Stimulated activated CD4-positive, alpha-beta T cell treated with anti-CD3 and anti-CD28 coated beads, Interleukin-1b, Interleukin-23, amount 100 ng/mL, for 1 hour (primary cell): ENCODE measurements at places on chromosomes 4 and X.

- no peak for DNase-seq
These were observed 1023.9 kb upstream of the GRID2 start for GRCh38 chr4:91279899-91280298.

- DNase-seq = no peak
These were observed 38.8 kb downstream of the SEPTIN6 start for GRCh38 chrX:119654112-119654531.

DNA sequence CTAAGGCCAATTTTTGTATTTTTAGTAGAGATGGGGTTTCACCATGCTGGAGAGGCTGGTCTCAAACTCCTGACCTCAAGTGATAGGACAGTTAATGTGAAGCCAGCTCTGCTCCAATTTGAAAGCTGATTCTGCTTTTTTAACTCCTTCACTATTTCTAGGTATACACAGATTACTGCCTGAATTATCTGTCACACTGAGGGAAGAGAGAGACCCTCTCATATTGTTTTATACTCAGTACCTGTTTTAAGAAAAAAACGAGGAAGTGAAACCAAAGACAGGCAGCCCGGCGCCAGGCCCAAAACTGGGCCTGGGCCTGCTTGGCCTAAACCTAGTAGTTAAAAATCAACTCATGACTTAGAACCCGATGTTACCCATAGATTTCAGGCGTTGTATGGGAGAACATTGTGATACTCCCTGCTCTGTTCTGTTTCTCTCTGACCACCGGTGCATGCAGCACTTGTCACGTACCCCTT lies 1601.5 kb upstream of the PCDH10 start:
- no peak for DNase-seq

DNA sequence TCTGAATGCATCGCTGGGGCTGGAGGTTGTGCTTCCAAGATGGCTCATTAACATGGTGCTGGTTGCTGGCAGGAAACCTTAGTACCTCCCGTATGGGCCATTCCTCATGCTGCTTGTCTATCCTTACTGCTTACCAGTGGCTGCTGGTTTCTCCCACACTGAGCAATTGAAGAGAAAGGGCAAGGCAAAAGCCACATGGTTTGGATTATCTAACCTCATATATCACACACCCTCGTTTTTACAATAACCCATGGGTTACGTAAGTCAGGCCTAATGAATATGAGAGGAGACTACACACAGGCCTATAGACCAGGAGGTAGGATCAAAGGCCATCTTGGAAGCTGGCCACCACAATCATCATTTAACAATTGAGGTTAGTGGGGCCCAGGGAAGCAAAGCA lies 141.8 kb upstream of the EDNRA start:
- no peak for DNase-seq

- no peak for DNase-seq
These were observed 889 bp downstream of the MGARP start for GRCh38 chr4:139278912-139279759.

GRCh38 chrX:118189000-118189399 lies 72.4 kb upstream of the KLHL13 start:
- DNase-seq = no peak

DNA sequence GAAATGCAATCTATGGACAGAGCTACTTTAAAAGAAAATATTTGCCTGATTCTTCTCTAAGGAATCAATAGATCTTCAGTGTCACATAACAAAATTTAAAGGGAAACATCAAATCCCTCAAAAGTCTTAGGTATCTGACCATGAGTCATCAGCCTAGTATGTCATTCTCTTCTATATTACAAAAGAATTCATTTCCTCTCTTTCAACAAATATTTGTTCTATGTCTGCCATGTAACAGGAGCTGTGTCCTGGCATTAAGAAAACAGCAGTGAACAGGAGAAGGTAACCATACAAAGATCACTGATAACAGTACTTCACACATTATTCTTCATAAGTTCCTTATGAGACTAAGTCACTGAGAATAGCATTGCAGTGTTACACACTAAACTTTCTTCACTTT lies 243.6 kb upstream of the DKK2 start:
- no peak for DNase-seq

- no peak for DNase-seq
These were observed 17.8 kb upstream of the SPRY1 start for GRCh38 chr4:123378794-123379193.

DNA sequence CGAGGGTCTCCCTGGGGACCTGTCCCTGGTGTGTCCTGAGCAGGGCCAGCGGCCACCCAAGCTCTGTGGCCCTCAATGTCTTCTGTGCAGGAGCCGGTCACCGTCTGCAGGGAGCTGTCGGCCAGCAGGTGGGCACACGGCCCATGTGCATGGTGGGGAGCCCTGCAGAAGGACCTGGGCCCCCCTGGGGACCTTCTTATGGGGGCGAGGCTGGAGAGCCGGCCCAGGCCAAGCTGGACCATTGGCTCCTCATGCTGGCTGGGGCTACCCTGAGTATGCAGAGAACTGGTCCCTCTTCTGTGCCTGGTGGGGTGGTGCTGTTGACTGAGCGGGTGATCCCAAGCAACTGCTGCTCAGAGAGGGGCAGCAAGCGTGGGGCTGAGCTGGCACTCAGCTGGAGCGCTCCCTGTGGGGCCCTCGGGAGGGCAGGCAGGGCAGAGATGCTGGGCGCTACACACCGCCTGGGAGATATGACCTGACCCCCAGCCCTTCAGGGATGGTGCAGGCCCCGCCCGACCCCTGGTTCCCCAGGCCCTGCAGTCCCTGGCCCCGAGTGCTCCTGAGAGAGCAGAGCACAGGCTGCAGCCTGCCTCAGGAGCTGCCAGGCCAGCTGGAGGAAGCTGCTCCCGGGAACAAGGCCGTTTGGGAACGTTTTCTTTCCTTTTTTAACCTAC lies 14.8 kb downstream of the NAT8L start:
- DNase-seq = no peak

DNA sequence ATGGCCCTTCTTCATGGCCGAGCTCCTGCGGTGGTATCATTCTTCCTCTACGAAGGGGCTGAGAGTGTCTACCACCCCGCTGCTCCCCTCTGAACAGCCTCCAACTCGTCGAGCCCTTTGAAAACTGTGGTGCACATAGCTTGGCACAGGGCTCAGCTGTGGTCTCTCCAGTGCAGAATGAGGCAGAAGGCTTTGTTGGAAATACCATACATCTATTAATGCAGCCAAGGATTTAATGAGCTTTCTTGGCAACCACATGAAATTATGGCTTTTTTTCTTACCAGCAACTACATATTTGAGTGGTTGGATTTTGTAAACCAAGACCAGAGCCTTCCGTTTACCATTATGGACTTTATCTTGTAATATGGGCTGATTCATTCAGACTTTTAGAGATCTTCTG lies 61.7 kb upstream of the CBR4 start:
- DNase-seq = no peak

DNA sequence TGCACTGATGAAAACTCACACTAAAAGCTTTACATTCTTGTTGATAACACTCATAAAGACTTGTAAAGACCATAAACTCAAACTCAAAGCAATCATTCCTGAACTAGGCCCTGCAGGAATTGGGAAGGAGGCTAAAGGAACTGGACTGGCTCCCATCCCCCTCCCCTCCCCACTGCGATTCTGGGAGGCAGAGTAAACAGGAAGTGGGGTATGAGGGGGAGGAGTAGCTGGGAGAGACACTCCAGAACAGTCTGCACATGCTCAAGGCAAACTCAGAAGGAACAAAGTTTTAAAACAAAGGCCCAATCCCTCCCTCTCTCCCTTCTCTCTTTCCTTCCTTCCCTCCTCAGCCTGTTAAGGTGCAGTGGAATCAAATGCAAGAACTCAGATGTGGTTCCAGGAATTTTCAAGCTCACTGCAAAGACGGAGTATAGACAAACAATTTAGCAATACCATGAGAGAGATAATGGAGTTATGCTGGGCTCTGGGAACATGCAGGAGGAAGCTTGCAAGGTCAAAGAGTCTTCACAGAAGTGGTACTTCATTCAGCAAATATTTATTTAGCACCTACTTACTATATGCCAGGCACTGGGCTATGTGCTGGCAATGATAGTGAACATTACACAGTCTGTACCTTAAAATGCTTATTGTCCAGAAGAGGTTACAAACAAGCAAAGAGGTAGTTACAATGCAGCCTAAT lies 15.9 kb downstream of the MID1IP1 start:
- DNase-seq = no peak

- no peak for DNase-seq
These were observed 5.5 kb upstream of the FIP1L1 start for GRCh38 chr4:53371843-53372521.

DNA sequence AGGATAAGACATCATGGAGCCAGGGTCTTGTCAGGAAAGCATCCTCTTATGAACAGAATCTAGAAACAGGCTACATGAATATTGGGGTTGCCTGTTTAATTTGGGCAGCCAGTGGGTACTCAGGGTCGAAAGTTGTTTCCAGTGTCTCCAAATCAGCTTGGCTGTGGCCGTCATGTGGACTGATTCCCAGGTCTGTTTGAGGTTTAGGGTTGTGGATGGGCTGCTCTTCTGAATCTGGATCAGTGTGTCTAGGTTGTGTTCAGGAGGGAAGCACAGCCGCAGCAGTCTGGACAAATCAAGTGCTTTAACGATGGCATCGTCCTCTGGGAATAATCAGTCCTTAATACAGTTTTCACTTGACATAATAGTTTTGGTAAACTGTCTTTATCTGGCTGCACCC lies 94.3 kb downstream of the GATB start:
- no peak for DNase-seq

DNA sequence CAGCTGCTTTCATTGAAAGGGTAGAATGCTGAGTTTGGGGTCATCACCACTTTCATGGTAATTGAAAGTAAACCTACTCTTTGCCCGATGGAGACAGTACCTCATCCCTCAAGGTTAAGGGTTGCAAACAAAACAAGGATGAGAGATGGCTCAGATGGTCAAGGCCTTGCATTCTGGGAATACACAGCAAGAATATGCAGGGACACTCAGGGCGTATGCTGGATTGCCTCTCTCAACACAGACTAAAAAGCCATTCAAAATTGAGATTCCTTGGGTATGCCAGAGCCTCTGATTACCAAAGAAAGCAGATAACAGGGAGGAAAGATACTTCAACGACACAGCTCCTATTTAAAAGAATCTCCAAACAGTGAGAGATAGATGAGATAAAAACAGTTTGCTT lies 310.4 kb downstream of the ARAP2 start:
- DNase-seq = no peak

- no peak for DNase-seq
These were observed 63.4 kb downstream of the NBDY start for GRCh38 chrX:56792270-56793111.

GRCh38 chr4:154005171-154005520 lies 216.3 kb upstream of the SFRP2 start:
- DNase-seq = no peak

DNA sequence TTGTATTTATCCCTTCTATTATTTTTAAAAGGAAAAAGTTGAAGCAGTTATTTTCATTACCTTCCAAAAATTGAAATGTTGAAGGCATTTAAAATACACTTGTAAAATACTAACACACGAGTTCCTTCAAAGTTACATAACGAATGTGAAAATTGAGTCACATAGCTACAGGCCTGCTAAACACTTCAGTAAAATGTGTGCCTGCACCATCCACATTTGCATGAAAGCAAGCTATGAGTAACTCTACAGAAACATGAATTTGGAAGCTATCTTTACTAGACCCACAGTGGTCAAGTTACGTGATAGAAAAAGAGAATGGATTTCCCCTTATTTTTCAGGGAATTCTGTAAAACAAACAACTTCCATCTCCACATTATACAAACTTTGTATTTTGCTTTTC lies 1148.8 kb upstream of the PCDH7 start:
- no peak for DNase-seq

- DNase-seq = no peak
These were observed 216.4 kb upstream of the GYPA start for GRCh38 chr4:144356941-144357381.

DNA sequence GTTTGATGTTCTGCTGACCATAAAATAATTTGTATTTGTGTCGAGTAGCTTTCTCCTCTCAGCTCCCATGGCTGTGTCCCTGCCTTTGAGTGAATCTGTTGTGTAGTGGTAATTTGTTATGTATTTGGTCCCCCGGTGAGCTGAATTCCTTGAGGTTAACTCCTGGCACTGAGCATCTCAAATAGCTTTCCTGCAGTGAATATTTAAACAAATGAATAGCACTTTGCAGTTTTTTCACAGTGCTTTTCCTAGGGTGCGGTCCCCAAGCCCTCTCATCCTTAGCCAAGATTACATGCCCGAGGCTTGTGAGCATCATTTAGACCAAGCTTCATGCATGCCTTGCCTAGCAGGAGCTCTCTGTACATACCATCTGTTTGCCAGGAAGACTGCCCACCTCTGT lies 74.2 kb downstream of the CLDN34 start:
- DNase-seq = no peak

DNA sequence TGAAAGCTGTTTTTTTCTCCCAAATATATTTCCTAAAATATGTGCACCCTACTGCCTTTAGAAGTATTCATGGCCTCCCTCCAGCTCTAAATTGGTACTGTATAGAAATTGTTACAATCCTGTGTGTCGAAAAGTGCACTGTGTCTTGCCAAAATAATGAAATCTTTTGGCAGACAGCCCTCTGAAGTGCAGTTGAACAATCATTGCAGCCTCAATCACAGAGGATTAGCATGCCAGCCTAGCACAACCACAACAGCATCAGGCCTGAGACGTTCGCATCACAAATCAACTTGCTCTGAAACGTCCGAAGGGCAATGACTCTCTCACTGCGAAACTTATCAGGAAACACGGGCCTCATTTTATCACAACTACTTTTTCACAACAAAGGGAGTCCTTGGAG lies 99.0 kb downstream of the ANOS1 start:
- DNase-seq = no peak

- DNase-seq = no peak
These were observed 754.3 kb upstream of the MAGEB2 start for GRCh38 chrX:29461039-29461438.

GRCh38 chr4:89469930-89470375 lies 162.4 kb upstream of the GPRIN3 start:
- DNase-seq = no peak

- no peak for DNase-seq
These were observed 192.7 kb upstream of the S100G start for GRCh38 chrX:16457239-16457638.

DNA sequence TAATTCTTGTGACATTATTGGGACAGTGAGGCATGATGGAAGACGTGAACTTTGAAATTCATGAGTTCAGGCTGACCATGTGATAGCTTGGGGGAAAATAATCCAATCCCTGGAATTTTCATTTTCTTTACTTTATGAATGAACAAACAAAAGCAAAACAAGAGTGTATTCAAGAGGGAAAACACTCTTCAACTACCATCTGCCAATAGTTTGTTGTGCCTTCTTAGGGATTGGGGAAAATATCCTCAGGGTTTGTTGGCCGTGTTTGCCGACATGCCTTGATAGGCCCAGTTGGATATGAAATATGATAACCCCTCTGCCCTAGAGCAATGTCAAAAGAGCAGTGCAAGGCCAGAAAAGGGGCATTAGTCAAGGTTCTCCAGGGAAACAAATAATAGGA lies 80.8 kb upstream of the CLNK start:
- DNase-seq = no peak

DNA sequence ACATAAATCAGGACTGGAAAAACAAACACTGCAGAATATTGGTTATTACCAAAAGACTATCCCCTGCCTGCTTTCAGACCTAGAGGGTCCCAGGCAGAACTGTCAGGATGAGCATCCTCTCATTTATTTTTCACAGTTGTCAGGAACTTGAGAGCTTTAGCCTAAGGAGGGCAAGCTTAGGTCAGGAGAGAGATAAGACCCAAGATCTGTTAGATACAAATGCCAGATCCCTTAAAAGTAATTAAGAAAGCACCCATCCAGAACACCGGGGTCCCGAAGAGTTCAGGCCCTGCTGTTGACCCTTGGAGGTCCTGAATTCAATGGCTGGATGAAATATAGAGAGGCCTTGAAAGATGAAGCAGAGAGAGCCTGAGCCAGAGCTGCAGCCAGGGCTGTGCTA lies 5.9 kb upstream of the MAGEB3 start:
- no peak for DNase-seq

GRCh38 chr4:166091912-166092510 lies 219.0 kb downstream of the TLL1 start:
- DNase-seq = no peak
